ENCODE measurements at places on chromosomes 12 and 14.

DNA sequence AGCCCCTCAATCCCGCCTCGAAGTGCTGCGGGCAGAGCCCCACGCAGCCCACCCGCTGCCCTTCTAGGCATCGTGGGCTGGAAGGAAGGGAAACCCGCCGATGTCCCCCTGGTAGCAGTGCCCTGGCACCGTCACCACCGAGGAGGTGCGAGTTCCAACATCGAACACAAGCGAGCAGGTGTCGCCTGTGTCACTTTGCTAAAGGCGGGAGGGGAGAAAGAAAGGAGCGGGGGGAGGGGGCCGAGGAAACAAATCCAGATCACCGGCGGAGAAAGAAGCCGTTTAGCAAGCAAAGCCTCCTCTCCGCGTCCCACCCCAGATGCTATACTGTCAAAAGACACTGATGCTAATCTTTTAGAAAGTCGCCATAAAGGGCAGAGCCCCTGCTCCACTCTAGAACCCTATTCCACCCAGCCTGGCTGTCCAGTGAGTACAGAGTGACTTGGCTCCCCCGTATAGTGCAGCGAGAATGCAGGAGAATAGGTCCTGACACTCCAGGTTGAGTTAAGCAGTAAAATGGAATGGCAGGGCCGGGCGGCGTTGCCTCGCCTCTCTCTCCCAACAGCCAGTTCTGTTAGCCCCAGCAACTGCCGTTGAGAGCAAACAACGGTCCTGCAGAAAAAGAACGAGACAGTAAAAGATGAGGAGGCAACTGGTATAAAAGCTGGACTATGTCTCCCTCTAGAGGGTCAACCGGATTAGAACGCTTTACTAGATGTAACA is 67.9 kb upstream of the USP15 start:
- peak; percentile 33 for DNase-seq

DNA sequence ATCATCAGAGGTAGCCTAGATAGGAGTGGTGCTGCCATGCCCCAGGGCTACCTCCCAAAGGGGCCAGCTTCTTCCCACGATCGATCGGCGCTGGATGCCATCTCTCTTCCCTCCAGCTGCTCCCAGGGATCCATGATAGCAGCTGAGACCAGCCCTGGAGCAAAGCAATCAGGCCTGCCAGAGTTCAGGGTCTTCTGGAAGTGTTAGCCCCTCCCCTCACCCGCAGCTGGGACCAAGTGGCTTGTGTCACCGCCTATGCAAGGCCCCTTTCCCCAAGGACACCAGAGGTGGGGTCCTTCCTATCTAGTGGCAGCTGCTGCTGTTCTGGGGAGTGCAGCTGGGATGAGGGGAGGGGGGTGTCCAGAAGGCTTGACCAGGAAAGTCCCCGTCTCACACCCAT is 87.0 kb downstream of the IRF2BPL start:
- no peak for DNase-seq

DNA sequence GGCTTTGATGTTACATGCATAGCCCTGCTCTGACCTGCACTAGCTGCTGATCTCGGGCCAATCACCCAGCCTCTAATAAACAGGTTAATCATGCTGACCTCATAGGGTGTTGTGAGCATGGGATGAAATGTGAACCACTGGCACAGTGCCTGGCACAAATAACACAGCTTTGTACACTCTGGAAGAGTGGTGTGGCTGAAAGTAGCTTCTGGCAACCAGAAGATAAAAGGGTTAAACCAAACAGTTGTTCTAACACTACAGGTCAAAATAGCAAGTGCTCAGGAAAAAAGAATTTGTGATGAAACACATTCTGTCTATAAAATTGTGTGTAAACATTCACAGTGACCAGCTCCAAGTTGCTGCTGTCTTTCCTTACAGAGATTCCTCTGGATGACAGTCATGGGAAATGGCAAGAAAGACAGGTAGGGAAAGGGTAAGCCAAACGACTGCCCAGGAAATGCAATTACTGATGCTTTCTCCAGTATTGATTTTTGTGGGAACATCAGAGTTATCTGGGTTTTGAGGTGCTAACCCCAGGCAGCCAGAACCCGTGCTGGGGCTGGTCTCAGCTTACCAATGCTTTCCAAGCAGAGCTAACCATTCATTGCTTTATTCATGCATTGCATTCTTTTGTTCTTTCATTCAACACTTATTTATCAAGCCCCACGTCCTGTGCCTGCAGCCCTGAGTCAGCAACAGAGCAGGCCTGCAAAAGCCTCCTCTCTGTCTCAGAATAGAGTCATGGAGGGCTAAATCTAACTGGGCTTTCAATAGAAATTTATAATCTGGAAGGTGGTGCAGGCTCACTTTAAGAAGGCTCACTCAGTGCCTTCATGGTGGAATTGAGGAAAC is 38.1 kb upstream of the CAPRIN2 start:
- DNase-seq: no peak

GRCh38 chr12:64181430-64182291 is 40.4 kb downstream of the KICS2 start:
- peak; percentile 0 for DNase-seq

DNA sequence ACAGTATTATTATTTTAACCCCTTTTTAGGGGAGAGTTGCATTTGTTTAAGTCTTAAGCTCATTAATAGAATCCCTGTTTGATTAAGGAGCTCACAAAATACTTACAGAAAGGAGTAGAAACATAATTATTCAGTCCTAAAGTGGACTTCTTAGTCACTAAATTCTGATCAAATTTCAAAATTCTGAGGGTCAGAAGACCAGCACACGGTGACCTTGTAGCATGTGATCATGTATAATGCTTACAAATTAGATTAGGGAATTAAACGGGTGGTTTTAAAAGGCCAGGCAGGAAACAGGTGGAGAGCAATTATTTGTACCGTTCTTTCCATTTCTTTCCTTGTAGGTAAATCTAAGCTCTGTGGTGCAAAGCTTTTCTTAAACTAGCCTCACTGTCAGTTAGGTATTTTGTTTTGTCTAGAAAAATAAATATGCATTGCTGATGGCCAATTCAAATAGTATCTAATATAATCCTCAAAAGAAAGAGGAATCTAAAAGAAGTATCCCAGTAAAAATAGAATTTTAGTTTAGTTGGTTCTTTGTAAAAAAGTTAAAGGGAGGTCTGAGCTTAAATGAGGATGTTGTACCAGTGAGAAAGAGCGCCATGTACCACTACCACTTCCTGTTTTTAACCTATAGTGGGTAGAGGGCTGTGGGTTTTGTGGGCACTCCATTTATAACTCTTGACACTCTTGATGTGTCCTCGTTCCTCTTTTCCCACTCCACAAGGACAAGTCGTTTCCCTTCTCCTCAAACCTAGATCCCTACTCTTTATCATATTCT is 51.1 kb downstream of the SLC38A1 start:
- DNase-seq: no peak

GRCh38 chr14:94633121-94633520 is 20.9 kb downstream of the SERPINA3 start:
- no peak for DNase-seq

GRCh38 chr14:43411841-43412240 is 1095.2 kb downstream of the FSCB start:
- no peak for DNase-seq

DNA sequence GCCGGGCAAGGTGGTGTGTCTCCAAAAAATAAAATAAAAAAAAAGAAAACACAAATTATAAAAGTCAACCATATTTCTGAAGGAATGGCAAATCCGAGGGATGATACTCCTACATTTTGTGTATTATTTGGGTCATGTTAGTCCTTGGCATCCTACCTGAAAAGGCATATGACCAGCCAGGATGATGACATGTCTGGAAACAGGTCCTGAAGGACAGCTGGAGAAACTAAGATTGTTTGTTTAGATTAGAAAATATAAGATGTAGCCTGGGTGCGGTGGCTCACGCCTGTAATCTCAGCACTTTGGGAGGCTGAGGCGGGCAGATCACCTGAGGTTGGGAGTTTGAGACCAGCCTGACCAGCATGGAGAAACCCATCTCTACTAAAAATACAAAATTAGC is 47.6 kb upstream of the FOXJ2 start:
- DNase-seq: no peak

DNA sequence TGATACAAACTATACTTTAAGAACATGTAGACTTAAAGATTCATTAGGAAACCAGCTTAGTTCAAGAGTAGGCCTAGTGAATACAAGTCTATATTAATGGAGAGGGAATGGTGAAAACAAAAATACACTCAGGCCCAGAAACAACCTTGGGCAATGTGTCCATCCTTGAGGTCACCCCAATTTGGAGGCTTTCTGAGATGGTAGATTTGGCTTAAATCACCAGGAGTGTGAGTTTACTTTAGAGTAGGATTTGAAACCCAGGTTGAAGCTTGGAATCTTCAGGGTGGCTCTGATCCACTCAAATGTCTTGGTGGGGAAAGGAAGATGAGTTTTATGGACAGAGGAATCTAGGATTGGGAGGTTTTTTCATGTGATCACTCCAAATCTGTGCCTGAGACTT is 10.5 kb downstream of the LDHB start:
- DNase-seq: no peak

- no peak for DNase-seq
Observed at GRCh38 chr12:105799103-105799502, 339.7 kb downstream of the NUAK1 start.

GRCh38 chr12:51636581-51636980 is 45.5 kb downstream of the SCN8A start:
- no peak for DNase-seq

DNA sequence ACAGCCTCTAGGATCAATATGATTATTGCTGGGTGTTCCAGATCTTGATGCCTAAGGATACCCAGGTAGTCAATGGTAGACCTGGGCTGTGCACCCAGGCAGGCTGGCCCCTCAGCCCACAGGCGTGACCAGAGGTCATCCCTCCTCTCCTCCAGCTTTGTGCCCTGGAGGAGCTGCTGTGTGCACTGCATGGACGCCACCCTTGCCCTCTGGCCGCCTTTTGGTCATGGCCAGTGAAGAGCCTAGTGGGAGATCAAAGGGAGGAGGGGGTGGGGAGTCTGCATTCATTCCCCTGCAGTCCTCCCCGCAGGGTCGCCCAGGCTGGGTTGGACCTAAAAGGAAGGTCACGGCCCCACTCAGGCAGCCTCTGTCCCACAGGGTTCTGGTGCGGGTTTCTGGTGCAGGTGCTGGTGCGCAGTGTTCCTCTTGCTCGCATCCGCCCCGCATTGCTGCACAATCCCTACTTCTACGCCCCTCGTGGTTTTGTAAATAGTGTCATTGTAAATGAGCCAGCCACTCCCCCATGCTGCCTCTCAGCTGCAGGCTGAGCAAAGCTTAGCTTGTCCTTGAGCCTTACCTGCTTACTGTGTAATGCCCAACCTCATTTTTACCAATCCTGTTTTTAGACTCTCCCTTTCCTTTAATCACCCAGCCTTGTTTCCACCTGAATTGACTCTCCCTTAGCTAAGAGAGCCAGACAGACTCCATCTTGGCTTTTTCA is 55.3 kb downstream of the PSMA6 start:
- no peak for DNase-seq

DNA sequence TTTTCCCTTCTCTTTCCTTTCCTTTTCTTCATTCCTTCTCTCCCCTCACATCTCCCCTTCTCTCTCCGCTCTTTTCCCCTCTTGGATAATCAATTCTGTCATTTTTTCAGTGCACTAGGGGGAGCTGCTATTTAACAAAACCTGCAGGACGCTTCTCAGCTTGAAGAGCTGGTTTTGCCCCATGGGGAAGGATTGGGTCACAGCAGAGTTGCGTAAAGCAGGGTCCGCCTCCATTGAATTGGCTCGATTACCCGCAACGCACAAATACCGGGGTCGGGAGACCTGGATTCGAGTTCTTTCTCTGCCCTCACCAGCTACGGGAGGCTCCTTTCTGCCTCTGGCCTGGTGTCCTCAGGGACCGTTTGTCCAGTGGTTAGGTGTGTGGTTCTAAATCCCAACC is 42.1 kb upstream of the CHGA start:
- no peak for DNase-seq

DNA sequence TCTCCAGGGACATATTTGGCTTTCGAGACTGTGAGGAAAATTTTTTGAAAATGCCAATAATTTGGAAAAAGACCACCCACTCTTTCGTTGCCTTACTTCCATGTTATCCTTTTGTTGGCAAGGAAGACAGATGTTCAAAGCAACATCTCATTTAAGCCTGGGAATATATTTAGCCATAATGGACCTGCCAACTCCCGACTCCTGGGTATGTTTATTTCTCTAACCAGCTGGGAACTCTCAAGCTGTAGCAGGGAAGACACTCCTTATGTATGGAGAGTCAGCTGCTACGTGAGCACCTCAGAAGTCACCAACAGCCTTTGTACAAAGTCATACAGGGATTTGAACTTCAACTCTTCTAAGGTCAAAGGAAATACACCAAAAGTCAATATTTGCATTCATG is 96.5 kb upstream of the DAAM1 start:
- no peak for DNase-seq

DNA sequence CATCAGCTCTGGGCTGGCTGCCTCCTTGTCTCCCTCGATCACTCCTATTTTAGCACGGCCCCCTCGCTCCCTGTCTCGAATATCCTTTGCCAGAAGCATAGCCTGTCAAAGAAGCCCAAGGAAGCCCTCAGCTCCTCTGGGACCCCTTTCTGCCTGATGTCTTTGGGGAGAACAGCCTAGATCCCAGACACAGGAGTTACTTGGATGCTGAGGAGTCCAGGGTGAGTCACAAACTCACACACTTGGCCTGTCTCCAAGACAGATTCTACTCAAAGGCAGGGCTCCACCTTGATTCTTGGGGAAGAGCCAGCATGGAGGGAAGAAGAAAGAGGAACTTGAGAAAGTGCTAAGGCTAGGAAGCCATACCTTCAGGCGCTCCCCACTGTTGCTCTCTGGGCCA is 8.1 kb downstream of the AVIL start:
- no peak for DNase-seq

GRCh38 chr14:99309220-99309766 is 37.3 kb upstream of the BCL11B start:
- no peak for DNase-seq

DNA sequence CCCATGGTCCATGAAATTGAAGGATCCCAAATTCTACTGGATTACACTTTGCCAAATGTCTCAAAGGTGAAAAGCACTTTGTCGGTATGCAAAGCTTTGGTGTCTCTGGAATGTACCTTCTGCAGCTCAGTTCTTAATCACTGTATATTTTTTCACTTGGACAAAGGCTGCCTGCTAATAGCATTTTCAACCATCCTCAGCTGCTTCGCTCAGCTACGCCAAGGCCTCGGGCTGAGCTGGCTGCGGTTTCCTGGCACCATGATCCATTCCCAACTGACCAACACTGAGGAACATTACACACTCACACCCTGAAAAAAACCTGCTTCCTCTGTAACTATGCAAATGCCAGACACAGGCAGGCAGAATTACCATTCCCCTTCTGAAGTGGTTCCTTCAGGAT is 335.2 kb downstream of the DPF3 start:
- DNase-seq: no peak

Measured in stimulated activated CD4-positive, alpha-beta T cell treated with anti-CD3 and anti-CD28 coated beads, Interleukin-4, amount 100 ng/mL, for 48 hours (primary cell).